ENCODE measurements at places on chromosomes 13 and 19.

GRCh38 chr13:66781241-66781640, 448.9 kb downstream of the PCDH9 start:
- DNase-seq, result no peak

GRCh38 chr19:45180936-45181335, 2.4 kb downstream of the BLOC1S3 start:
- no peak for DNase-seq

- no peak for DNase-seq
Measured at GRCh38 chr13:111312944-111313590, 7.4 kb upstream of the TEX29 start.

- peak; percentile 99 for DNase-seq
Measured at GRCh38 chr19:49808711-49809159, 4.4 kb downstream of the FUZ start.

DNA sequence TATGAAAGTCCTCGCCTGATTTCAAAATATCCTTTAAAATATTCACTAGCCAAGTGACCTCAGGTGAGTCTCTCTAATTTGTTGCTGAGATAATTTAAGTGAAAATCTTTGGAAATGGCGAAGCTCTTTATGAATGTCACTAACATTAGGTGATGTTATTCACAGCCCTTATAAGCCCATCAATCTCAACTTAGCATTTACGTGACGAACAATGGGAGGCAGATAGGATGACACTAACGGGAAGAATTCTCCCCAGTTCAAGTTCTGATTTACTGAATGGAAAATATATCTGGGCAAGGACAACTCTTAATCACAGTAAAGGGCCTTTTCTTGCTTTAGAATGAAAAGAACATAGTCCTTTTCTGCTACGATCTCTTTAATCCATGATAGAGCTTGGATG, 378.7 kb downstream of the LIG4 start:
- DNase-seq, result no peak

DNA sequence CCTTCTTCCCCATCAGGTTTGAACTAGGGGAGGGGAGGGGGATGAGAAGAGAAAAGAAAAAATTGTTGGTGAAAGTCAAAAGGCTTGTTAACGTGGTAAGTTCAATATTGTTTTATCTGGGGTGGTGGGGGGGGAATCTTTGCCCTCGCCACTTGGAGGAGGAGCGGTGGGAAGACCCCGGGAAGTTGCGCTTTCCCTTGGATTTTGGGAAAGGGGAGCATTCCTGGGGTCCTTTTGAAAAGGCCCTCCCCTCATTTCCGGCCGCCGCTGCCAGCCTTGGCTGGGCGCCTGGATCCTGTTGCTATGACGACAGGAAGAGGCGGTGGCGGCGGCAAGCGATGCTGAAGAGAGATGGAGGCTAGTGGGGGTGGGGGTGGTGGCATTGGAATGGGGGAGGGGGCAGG, 4.6 kb upstream of the CACNG8 start:
- no peak for DNase-seq

GRCh38 chr13:80134346-80134745, 206.6 kb downstream of the SPRY2 start:
- no peak for DNase-seq

- no peak for DNase-seq
Measured at GRCh38 chr13:70249332-70250064, 141.2 kb upstream of the KLHL1 start.

- DNase-seq, result no peak
Measured at GRCh38 chr19:33864311-33864850, 67.7 kb downstream of the KCTD15 start.

GRCh38 chr13:38180670-38181069, 169.0 kb upstream of the UFM1 start:
- DNase-seq, result no peak

GRCh38 chr19:48481846-48482639, 12.9 kb downstream of the CYTH2 start:
- DNase-seq, result no peak

- DNase-seq, result peak; percentile 72
Measured at GRCh38 chr13:114115191-114115671, 17.2 kb downstream of the RASA3 start.

- no peak for DNase-seq
Measured at GRCh38 chr19:48962029-48962848, 2.9 kb upstream of the FTL start.

DNA sequence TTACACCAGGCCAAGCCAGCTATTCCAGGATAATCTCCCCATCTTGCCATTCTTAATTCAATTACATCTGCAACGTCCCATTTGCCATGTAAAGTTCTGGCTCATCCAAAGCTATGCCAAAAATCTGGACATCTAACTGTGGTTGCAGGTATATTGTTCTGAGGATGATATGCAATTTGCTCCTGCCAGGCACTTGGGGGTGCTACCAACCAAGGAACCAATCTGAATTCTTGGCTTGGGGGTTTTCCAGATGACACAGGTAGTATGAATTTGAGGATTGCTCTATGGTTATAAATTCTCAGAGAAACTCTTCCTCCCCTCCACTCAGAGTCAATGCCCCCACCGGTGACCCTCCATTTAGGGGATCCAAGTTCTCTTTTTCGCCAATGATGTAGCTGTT, 33.0 kb downstream of the CRYL1 start:
- no peak for DNase-seq
